ENCODE measurements at places on chromosomes 16 and 17.

DNA sequence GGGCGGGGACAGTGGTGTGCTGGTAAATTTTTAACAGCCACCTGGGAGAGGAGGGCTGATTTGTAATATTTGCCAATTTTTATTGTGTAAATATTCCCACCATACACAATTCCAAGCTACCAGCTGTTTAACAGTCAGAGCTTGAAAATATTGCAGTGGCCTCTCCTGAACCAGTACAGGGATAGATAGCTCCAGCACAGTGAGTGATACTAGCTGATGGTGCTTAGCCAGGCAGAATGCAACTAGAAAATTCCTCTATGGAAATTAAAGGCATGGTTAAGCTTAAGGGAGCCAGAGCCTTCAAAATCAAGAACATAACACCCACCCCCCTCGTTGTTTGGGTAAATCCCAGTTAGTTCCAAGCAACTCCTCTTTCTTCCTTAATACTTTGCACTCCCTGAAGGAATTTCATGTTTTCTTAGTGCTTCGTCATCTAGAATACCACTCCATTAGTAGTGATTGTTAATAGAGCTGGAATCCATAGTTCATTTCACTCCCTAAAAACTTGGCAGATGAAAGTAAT is 96.6 kb downstream of the CYB561 start:
- DNase-seq, result no peak

- DNase-seq, result no peak
These were observed 50.7 kb upstream of the RPL38 start for GRCh38 chr17:74152591-74153455.

- DNase-seq, result no peak
These were observed 43.5 kb downstream of the ABAT start for GRCh38 chr16:8717892-8718415.

- DNase-seq, result no peak
These were observed 59.3 kb downstream of the JPH3 start for GRCh38 chr16:87661561-87661960.

GRCh38 chr17:10875984-10876555 is 38.2 kb upstream of the PIRT start:
- DNase-seq, result no peak

GRCh38 chr16:85206472-85207356 is 94.4 kb upstream of the CIBAR2 start:
- DNase-seq, result no peak

DNA sequence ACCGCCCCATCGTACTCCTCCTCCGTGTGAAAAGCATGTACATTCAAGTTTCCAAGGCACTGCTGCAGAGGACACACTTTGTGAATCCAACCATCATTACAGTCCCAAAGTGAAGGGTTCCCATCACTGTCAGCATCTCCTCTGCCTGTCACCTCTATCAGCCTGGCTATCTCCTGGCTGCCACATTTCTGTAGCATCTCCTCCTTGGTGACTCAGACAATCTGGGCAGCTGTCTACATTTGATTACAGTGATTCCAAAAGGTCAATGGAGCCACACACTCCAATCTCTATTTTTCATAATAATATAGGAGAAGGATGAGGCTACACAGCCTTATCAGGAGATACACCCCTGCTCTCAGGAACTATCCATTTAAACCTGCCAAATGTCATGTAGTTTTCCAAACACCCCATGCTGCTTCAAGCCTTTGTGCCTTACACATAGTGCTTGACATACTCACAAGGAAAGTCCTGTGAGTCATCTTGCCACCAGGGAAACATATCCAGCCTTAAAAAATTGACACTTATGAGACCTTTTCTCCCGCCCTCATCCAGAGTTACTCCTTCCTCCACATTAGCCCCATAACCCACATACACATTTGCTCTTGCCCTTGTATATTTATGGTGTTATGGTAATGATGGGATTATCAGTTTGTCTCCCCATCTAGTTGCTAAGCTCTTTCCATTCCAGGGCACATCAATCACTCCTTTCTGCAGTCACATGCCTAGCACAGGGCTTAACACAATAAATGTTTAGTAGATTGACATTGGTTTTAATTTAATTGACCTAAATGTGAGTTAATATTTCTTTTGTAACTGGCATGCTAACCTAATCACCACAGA is 250.1 kb upstream of the CDH5 start:
- no peak for DNase-seq

DNA sequence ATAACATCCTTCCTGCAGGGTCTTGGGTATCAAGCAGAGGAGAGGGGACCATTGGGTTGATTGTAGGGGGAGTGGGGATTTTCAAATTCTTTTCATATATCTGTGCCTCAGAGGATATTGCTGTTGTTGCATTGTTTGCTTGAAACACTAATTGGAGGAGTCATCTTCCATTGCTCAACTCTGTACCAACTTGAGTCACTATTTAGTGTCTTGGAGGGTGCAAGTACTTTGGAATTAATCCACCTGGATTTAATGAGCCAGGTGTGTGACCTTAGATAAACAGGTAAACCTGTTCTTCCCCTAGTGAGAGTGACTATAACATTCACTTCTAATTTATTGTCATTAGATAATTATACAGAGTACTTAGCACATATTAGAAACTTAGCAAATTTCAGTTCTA is 151.3 kb upstream of the CNTNAP4 start:
- no peak for DNase-seq

DNA sequence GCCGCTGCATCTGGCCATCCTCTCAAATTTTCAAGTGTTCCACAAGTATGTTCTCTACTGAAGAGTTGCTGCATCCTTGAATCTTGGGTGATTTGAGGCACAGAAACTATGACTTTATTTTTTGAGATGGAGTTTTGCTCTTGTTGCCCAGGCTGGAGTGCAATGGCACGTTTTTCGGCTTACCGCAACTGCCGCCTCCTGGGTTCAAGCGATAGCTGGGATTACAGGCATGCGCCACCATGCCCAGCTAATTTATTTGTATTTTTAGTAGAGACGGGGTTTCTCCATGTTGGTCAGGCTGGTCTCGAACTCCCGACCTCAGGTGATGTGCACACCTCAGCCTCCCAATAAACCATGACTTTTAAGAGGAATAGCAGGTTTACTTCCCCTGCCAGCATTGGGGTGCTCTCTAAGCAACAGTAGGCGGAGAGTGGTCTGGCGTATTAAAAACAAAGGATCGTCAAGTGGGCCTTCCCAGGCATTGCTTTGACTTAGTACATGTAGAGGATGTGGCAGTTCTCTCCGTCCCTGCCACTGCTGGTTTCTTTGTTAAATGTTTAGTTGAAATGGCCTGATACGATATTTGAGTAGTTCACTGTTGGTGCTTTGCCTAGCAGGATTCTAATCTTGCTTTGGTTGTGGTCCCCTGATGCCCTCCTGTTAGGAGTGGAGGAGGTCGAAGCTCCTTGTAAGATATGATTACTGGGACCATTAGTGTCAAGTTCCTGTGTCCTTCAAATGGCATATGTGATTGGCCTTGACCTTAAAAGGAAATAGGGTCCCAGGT is 9.5 kb downstream of the PYCARD start:
- DNase-seq, result no peak

- no peak for DNase-seq
These were observed 22.9 kb downstream of the GNPTG start for GRCh38 chr16:1374418-1375297.

- DNase-seq, result no peak
These were observed 40.5 kb upstream of the ATP2A3 start for GRCh38 chr17:4004517-4005295.

DNA sequence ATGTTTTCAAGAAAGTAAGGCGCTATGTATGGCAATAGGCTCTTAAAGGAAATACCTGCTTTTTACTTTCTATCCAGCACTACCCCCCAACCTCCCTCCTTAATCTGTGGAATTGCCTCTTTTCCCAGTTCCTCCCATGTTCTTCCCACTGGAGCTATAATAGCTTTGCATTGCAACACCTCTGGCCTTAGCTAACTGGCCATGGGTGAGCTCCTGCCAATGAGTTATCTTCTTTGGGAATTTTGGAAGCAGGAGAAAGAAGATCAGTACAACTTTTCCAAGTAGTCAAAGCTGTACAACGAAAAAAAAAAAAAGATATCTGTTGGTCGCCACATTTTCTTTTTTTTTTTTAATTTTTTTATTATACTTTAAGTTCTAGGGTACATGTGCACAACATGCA is 398.0 kb downstream of the NPIPA8 start:
- DNase-seq, result no peak

- DNase-seq, result no peak
These were observed 3.0 kb downstream of the CACNG1 start for GRCh38 chr17:67047382-67047781.

GRCh38 chr17:82984751-82985427 is 94.5 kb upstream of the METRNL start:
- DNase-seq, result no peak

DNA sequence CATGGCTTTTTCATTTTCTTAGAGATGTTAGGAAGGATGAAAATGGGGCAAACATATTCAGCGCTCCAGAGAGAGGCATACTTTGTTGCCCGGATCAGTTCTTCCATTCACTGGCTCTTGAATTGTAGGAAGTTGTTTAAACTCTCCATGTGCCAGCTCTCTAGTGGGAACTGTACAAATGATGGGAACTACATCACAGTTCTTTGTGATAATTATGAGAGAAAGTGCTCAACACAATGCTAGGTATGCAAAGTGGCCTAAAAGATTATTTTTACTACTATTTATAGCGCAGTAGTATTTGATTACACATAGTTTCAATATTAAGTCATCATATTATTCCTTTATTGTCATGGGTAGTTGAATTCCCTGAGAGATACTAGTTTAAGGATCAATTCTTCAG is 268.5 kb downstream of the RBFOX1 start:
- no peak for DNase-seq

GRCh38 chr16:50272687-50273381 is 6.5 kb downstream of the ADCY7 start:
- no peak for DNase-seq

GRCh38 chr17:75814900-75815373 is 29.3 kb downstream of the UNC13D start:
- no peak for DNase-seq

- DNase-seq, result peak; percentile 58
These were observed 1.7 kb upstream of the GPRC5B start for GRCh38 chr16:19886073-19886941.

DNA sequence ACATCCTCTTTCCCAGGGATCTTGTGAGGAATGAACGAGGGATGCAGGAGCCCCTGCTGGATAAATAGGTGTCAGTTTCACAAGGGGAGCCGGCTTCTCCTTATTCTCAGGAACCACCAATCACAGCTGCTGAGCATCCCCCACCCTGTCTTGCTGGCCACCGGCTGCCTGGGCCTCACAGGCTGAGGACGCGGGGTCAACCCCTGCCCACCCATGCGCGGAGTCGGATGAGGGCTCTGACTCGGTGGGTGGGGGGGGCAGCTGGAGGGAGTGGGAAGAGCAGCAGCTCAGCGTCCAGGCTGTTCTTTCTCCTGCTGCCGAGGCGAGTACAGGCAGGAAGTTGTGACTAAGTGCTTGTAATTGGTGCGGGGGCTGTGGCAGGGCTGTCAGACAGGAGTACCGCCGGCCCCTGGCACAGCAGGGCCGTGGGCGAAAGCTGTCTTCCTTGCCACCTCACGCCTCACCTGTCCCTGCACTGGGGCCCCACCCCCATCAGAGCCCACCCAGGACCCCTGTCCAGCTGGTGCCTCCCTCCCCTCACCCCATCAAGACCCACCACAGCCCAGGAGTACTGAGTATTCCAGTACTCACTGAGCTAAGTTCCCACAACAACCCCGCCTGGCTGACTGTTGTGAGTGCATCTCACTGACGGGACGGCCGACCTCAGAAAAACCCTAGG is 11.0 kb upstream of the DPEP1 start:
- DNase-seq, result peak; percentile 60

DNA sequence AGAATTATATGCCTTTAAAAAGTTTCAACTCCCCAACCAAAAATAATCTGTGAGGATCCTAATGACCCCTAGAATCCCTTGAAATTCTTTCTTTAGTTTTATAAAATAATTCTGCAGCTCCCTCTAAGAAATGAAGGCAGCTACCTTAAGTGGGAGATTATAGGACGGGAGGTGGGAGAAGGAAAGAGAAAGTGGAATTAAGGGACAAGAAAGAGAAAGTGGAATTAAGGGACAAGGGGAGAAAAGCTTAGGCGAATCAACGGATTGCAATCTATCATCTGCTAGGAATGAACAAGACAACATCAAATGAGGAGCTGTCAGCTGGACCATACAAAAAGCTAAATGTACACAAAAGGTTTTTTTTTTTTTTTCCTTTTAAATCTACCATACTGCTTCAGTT is 262.0 kb downstream of the ZFHX3 start:
- no peak for DNase-seq

DNA sequence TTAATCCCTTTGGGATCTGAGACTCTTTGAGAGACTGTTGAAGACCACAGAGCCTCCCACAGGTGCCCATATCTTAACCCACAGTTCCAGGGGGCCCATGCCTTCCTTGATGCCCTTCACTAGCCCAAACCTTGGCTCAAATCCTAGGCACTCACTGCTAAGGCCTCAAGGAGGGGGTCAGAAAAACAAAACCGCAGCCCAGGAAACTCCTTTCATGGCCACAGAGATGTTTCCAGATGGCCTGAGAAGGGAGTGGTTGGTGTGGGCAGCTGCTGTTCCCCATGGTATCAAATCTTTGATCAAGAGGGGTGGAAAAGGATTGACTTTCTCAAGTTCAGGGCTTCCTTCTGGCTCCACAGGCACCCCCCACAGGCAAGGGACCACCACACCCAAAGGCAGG is 44.7 kb downstream of the CDH1 start:
- no peak for DNase-seq

DNA sequence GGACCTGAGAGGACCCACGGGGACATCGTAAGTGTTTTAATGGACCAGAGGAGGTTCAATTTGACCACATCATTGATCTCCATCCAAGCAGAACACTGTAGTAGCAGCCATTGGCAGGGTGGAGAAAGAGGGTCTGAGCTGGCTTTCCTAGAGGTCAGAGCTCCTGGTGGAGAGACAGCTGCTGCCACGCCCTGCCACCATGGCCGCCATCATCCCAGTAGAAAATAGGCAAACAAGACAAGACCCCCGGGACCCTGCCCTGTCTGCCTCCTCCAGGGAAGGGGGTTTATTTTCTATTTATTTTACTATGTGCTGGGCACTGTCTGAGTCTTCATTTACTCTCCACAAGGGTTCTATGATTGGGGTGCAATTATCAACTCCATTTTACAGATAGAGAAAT is 11.4 kb upstream of the ITGA3 start:
- DNase-seq, result no peak

DNA sequence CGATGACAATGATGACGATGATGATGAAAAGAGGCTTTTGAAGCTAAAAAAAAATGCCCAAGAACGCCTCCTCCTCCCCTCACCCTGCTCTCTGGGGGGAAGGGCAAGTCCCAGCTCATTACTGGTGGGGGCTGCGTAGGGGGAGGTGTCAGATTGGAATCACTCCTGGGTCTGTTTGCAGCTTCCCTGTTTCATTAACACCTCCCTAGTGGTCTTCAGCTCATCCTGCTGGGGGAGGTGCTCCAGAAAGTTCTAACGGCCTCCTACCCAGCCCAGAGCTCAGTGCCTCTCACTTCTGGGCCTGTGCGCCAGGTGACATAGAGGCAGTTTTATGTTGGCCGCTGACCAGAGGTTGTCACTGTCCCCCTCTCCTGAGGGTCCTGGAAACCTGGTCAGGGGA is 12.7 kb downstream of the MRM1 start:
- DNase-seq, result no peak

- no peak for DNase-seq
These were observed 230.3 kb downstream of the MAP2K4 start for GRCh38 chr17:12250973-12251372.

Measured in stimulated activated CD8-positive, alpha-beta memory T cell treated with anti-CD3 and anti-CD28 coated beads, Interleukin-15, amount 100 ng/mL, for 4 hours (primary cell).